SIG-M5 (cell line): ENCODE measurements at places on chromosomes 4 and X.

GRCh38 chrX:21487832-21488231 is 113.6 kb downstream of the CNKSR2 start:
- DNase-seq: no peak

DNA sequence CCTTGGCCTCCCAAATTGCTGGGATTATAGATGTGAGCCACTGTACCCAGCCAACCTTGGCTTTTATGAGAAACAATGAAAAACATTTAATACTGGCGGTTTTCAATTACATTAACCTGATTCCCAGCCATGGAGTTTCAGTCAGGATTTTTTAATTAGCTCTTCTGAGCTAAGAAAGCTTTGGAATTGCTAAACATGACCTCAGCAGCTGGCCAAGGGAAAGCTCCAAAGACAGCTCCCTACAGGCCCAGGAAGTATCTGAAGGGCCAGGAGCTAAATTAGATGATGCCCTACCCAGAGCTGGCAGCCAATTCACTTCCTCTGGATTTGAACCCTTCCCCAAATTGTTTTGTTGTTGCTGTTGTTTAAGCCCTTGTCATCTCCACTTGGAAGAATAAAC is 26.5 kb upstream of the FUNDC1 start:
- DNase-seq: no peak

DNA sequence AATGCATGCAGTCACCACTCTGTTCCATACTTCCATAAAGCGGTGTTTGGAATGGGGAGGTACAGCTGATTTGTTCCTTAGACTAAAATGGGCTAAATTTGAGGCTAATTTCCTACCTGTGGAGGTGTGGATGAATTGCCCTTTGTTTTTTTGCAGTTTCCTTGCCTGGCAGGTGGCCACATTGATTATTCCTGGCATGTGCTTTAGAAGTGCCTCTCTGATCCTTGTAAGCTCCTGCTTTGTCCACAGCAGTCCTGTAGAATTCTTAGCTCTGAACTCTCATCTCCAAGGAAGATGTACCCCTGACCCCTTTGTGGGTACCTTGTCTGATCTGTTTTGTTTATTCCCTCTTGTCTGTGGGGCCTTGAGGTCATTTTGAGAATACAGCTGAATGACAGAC is 136.8 kb downstream of the ADGRL3 start:
- DNase-seq: no peak

- DNase-seq: no peak
Observed at GRCh38 chr4:157204634-157205244, 15.8 kb upstream of the GRIA2 start.

GRCh38 chrX:134803060-134803459 is 144.8 kb upstream of the PLAC1 start:
- no peak for DNase-seq

DNA sequence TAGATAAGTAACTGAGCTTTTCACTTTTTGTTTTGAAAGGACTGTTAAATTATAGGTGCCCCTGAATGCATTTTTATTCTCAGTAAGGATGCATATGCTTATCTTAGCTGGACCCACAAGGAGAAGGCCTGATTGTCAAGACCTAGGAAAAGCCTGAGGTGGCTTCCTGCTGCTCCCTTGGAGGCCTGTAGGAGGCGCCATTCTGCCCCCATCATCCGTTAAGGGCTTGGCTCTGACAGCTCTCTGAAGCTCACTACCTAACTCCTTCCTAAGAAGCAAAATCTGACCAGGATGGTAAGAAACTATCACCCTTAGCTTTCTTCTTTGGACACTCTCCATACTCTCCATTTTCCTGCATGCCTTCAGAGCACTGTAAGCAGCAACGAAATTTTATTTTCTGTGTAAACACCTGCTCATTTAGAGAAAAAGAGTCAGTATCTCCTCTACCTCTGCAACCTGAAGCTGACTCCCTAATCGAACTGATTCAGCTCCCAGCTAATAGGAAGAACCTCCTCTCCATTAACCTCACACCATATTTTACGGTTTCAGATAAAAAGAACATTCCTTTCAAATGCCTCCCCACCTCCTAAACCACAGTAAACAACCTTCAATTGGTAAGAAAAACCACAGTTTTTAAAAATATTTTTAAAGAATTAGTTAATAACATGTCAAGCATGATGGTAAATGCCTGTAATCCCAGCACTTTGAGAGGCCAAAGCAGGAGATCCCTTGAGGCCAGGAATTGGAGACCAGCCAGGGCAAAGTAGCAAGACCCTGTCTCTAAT is 73.4 kb upstream of the EDNRA start:
- no peak for DNase-seq

DNA sequence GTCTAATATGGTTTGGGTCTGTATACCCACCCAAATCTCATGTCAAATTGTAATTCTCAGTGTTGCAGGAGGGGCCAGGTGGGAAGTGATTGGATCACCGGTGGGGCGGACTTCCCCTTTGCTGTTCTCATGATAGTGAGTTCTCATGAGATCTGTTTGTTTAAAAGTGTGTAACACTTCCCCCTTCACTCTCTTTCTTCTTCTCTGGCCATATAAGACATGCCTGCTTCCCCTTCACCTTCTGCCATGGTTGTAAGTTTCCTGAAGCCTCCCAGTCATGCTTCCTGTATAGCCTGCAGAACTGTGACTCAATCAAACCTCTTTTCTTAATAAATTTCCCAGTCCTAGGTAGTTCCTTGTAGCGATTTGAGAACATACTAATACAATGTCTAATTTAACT is 19.7 kb upstream of the SCRG1 start:
- no peak for DNase-seq

GRCh38 chr4:129335818-129336217 is 239.9 kb downstream of the C4orf33 start:
- DNase-seq: no peak

- no peak for DNase-seq
Observed at GRCh38 chrX:122475306-122475705, 708.8 kb upstream of the GRIA3 start.

- DNase-seq: no peak
Observed at GRCh38 chrX:68238568-68238967, 194.7 kb downstream of the OPHN1 start.

DNA sequence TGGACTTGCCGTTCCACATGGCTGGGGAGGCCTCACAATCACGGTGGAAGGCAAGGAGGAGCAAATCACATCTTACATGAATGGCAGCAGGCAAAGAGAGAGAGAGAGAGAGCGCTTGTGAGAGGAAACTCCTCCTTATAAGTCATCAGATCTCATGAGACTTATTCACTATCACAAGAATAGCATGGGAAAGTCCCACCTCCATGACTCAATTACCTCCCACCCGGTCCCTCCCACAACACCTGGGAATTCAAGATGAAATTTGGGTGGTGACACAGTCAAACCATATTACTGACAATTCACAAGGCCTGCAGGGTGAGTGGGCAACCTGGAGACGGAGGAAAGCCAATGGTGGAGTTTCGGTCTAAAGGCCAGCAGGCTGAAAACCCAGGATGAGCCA is 394.3 kb upstream of the TRAM1L1 start:
- no peak for DNase-seq

GRCh38 chrX:23790155-23790497 is 7.2 kb downstream of the SAT1 start:
- no peak for DNase-seq

- DNase-seq: no peak
Observed at GRCh38 chrX:141759238-141759637, 60.7 kb upstream of the SPANXD start.

DNA sequence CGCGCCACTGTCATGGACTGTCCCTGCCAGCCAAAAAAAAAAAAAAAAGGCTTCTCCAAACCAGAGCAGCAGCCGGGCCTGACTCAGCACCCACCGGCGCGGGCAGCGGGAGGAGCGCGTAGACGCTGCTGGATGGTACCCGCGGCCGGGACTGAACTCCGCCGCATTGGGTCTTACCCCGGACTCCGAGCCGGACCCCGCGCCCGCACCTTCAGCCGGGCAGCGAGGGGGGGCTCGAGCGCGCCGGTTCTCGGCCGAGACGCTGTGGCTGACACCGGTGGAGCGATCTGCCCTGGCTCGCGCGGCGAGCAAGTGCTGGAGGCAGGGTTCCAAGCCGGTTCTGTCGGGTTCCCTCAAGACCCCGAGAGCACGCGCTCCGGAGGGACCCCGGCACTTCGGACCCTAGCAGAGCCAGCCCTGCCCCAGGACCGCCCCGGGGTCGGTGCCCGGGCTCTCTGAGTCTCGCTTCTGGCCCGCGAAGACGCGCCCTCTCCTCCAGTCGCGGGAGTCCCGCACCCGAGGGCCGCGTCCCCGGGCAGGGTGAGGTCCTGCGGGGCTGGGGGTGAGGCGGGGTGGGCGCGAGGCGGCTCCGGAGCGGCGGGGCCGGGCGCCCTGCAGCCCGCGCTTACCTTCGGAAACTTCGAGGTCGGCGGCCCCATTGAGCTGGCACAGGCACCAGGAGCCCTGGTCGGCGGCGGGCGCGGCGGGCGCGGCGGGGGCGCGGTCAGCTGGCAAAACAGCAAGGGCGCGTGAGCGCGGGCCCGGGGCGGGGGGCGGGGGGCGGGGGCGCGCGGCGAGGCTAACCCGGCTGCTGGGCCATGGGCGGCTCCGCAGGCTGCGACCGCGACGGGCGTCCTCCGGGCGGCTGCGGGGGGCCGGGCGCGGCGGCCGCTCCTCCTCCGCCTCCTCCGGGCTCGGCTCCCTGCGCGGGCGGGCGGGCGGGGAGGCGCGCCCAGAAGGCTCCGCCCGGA is 11.8 kb upstream of the MAN2B2 start:
- no peak for DNase-seq

DNA sequence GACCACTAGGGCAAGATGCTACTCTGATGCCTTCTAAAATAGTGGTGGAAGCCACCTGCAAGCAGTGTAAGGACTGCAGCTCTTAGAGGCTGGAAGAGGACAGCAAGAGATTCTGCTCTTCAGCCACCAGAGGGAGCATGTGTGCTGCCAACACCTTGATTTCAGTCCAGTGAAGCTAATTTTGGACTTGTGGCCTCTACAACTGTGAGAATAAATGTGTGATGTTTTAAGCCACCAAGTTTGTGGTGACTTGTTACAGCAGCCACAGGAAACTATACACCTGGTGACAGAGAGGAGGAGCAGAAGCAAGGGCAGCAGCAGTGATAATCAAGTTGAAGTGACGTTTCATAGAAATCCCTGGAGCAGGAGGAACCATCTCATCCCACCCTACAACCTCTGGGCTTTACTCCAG is 55.9 kb downstream of the FGFBP1 start:
- DNase-seq: no peak

GRCh38 chr4:123352240-123352945 is 44.2 kb upstream of the SPRY1 start:
- DNase-seq: no peak

DNA sequence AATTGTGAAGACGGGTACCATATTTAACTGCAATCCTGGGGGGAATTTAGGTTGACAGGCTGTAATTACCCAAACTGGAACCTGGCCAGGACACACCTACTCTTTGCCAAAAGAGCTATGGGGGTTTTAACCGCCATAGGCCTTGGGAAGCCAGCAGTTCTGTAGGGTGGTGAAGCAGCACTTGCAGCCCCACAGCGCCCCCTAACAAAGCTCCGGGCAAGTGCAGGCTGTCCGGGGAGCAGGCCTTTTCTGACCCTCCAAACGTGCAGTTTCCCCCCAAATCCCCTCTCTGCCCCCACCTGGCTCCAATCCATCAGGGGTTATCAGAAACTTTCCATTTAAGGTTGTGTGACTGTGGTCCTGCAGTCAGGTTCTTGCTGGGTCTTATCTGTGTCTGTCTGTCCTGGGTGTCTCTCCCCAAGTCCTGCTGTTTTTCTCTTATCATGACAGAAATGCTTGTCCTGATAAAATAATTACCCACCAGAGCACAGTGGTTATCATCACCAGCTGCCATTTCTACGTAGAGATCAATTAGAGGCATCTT is 350.9 kb downstream of the MID1IP1 start:
- no peak for DNase-seq

GRCh38 chrX:3451571-3451970 is 105.1 kb upstream of the MXRA5 start:
- DNase-seq: no peak

DNA sequence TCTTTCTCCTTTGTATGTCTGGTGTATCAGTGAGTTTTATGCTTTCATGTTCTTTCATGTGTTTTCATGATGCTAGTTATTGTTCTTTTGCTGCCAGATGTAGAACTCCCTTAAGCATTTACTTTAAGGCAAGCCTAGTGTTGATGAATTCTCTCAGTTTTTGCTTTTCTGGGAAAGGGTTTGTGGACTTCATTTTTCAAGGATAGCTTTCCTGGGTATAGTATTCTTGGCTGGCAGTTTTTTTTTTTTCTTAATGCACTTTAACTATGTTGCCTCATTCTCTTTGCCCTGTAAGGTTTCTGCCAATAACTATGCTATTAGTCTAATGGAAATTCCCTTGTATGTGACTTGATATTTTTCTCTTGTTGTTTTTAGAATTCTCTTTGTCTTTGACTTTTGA is 77.1 kb downstream of the GPAT3 start:
- DNase-seq: no peak

DNA sequence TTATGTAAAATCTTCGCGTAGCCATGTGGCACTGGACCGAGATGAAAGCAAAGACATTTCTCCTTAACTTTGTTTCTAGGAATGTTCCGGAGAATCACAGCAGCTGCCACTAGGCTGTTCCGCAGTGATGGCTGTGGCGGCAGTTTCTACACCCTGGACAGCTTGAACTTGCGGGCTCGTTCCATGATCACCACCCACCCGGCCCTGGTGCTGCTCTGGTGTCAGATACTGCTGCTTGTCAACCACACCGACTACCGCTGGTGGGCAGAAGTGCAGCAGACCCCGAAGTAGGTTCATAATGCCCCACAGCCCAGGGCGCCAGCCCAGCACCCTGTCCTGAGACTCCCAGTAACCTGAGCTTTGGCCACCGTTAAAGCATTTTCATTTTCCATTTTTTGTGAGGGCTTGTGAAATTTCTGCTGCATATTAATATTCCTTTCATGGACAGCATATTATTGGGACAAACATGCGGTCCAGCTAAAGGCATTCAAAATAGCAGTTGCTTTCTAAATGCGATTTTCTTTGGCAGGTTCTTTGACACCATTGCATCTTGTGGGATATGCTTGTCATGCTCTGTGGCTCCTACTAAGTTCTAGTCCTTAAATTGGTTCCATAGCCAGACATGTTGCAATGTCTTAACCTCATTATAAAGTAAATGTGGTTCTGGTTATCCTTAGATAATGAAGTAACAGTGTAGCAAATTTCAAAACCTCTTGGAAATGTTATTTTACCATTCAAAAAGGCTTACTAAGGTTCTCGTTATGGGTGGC is 49.1 kb upstream of the MSANTD1 start:
- no peak for DNase-seq

- DNase-seq: no peak
Observed at GRCh38 chrX:82087699-82088098, 885.8 kb downstream of the SH3BGRL start.

- DNase-seq: no peak
Observed at GRCh38 chrX:74525116-74525515, 89.3 kb downstream of the RLIM start.

- DNase-seq: no peak
Observed at GRCh38 chr4:176038789-176039188, 26.9 kb upstream of the WDR17 start.

DNA sequence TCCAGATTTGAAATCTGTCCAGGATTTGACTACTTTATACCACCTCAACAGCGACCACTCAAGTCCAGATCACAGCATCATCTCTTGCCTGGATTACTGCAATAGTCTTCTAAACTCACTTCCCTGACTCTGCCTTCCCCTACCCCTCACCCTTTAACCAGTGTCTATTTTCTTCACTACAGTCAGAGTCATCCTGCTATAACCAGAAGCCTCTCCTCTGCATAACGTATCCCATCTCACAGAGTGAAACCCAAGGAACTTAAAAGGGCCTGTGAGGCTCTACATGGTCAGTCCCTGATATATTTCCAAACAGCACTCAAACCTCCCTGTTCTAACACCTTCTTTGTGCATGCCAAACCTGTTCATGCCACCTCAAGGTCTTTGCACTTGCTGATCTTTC is 40.7 kb upstream of the SCOC start:
- no peak for DNase-seq
